Suppressor macrophage (primary cell): ENCODE measurements at places on chromosomes 12 and 14.

- DNase-seq: no peak
Observed at GRCh38 chr12:58452546-58452945, 467.8 kb downstream of the LRIG3 start.

- DNase-seq: no peak
Observed at GRCh38 chr12:29869946-29870345, 86.2 kb upstream of the TMTC1 start.

DNA sequence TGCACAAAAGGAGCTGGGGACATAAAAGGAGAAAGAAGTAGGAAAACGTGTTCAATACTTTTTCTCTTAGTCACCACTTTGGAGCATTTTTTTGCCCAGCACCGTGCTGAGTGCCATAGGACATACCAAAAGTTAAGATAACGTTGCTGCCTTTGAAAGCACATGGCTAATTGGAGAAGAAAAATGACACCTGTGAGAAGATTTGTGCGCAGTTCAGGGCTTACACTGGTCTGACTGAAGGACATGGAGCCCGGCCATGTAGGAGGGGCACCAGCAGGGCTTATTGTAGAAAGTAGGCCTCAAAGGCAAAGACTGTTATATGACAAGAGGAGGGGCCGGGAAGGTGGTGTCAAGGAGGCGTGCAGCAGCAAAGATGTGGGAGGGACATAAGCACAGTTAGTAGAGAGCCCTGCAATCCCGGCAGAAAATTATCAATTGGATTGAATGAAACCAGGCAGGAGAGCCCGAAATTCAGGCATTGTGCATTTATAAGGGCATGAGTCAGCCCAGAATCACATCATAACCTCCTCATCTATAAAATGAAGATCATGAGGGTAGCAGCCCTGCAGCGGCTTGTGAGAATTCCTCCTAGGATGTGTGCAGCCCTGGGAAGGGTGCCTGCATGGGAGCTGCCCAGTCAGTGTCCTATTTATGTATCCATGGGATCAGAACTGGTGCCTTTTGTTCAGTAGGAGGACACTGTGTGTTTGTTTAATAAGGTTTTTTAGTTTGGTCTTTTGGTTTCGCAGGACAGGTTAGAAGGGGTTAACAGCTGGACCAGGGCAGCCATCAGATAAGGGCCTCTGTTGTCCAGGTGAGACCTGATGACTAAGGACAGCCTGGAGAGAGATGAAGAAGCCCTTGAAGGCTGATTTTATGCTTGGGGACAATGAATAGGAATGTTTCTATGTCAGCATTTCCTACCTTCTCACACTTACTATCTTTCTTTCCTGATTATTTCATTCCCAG, 122.4 kb downstream of the GPR135 start:
- DNase-seq: no peak

DNA sequence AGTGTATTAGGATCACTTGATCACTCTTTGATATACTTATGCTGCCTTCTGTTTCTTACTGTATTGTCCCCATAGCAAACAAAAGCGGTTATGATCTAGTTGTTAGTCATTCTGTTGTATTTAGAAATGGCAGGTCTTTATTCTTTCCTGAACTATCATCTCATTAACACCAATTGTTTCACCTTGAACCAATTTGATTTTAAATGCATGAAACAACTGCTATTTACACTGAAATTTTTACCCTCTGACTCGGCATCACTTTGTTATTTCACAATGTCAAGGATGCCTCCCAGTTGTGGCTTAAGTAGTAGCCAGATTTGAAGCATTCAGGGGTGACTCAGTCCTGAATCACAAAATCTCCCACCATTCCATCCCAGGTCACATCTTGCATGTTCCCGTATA, 303.5 kb downstream of the EGLN3 start:
- no peak for DNase-seq

DNA sequence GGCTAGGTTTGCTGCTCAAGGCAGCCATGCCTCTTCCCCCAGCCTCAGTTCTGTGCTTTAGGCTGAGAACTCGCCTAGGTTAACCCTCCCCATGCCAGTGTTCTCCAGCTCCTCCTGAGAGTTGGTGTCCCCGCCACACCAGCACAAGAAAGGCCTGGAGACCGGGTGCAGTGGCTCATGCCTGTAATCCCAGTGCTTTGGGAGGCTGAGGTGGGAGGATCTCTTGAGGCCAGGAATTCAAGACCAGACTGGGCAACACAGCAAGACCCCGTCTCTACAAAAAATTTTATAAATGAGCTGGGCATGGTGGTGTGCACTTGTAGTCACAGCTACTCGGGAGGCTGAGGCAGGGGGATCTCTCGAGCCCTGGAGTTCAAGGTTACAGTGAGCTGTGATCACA, 10.2 kb downstream of the RIN3 start:
- DNase-seq: no peak

- peak; percentile 59 for DNase-seq
Observed at GRCh38 chr12:124477107-124477915, 90.1 kb downstream of the NCOR2 start.

DNA sequence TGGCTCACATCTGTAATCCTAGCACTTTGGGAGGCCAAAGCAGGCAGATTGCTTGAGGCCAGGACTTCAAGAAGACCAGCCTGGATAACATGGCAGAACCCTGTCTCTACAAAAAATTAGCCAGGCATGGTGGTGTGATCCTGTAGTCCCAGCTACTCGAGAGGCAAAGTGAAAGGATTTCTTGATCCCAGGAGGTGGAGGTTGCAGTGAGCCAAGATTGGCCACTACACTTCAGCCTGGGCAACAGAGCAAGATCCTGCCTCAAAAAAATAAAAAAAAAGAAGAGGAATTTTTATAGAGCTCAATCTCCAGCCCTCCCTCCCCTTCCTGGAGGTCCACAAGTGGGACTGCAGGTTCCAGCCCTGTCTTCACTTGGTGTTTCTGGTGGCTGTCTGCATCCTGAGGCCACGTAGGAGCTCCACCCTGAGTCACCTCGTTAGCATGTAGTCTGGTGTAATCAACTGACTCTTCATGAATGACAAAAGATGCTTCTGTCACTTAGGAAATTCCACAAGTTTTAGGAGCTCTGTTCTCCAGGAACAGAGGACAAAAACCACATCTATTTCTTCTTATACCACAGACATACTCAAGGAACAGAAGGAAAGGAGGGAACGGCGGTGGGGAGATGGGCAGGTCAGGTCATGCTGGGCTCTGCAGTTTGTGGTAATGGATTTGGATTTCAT, 16.2 kb downstream of the CCDC62 start:
- DNase-seq: no peak

- DNase-seq: peak; percentile 26
Observed at GRCh38 chr12:107843351-107844311, 69.1 kb downstream of the ASCL4 start.

- DNase-seq: peak; percentile 28
Observed at GRCh38 chr14:78848234-78848820, 678.2 kb downstream of the NRXN3 start.

DNA sequence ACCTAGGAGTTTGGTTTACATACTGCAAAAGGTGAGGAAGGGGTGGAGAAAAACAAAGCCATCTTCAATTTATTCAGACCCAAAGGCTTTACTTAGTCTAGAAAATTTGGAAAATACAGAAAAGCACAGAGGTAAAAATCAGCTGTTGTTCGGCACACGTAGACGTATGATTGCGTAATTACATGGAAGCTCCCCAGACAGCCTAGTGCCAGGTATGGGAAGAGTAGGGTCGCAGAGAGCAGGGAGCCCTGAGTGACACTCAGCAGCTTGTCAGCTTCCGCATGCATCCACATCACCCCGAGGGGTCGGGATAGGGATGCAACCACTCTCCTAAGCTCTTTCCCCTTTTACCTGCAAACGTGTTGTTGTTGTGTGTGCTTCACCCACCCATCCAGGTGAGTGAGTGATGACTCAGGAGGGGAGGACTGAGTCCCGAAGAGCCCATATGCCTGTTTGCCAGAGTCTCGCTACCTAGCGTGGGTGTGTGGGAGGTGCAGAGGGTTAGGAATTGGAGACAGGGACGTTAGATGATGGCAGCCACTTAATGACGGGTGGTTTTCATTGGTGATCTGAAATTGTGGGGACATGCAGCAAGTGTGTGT, 20.1 kb downstream of the PIWIL1 start:
- no peak for DNase-seq

- no peak for DNase-seq
Observed at GRCh38 chr12:31807773-31808097, 78.9 kb upstream of the AMN1 start.

DNA sequence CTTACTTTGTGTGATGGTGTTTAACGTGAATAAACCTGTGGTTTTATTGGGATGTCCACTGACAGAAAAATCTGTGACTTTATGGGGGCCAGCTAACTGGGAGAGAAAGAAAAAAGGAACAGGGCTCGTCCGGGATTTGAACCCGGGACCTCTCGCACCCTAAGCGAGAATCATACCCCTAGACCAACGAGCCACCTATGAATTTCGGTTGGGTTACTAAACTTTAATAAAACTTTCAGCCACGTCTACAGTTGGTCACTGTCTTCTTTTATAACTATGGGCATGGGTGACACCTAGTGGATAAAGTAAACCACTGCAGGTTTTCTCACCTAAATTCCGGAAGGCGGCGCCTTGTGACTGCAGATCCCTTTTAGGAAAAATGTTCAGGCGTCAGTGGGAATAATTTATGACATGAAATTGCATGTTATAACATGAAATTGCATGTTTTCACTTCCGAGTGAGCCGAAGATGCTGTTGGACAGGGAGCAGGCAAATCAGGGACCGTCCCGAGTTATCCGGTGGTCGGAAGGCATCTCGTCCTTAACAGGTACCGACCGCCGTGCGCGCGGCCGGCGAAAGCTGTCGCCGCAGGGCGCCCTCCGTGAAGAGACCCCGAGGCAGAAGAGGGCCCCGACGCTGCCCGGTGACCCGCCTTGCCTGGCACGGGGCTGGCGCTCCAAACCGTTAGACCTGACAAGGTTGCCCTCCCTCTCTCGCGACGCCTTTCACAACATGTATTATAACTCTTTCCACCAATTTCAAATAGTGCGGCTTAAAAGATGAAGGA, 18.2 kb upstream of the RNASE12 start:
- peak; percentile 90 for DNase-seq

DNA sequence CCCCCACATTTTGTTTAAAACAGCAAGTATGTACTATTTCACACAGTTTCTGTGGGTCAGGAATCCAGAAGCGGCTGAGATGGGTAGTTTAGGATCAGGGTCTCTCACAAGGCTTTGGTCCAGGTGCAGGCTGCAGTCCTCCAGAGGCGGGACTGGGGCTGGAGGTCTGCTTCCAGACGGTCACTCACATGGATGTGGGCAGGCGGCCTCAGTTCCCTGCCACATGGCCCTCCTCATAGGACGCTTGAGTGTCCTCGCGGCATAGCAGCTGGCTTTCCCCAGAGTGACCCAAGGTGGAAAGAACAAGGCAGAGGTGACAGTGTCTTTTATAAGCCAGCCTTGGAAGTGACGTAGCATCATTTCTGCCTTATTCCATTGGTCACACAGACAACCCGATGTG, 7.9 kb upstream of the C1RL start:
- no peak for DNase-seq

DNA sequence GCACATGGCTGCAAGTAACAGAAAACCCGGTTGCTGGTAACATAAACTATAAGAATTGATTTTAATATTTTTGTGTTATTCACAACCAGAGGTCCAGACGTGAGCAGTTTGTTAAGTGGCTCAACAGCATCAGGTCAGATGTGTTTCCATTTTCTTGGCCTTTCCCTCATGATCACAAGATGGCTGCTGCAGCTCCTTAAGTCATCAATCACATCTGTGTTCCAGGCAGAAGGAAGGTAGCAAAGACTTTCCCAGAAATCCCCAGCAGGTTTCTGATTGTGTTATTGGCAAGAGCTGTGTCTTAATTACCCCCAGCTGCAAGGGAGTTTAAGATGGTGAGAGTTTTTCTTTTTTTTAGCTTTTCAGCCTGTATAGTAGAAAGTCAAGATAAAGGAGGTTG, 40.4 kb upstream of the MYL2 start:
- DNase-seq: no peak

DNA sequence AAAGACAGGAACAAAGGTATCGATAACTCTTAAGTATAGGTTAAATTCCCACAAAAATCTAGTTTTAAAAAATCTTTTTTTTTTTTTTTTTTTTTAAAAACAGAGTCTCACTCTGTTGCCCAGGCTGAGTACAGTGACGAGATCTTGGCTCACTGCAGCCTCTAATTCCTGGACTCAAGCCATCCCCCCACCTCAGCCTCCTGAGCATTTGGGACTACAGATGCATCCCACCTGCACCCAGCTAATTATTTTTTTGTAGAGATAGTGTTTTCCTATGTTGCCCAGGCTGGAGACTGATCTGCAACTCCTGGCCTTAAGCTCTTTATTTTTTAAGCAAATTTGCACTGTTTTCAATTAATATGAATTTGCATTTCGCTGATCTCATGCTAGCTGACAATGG, 9.8 kb downstream of the PSEN1 start:
- DNase-seq: no peak

DNA sequence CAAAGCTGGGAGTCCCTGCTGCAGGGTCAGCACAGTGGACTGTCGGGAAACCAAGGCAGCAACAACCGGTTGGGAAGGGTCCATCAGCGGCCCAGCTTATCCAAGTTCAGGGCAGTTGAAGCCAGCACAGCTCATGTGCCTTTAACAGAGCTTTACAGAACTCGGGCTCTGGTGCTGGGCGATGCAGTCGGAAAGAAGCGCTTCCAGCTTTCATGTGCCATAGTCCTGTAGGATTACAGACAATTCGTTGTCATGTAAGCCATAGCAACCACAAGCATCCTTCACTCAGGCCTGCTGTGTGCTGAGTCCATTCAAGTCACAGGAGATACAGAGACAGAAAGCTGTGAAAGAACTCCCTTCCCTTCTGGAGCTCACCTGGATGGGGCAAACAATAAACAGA, 3.5 kb upstream of the FAM181A start:
- no peak for DNase-seq

GRCh38 chr12:28974166-28974565, 174.9 kb upstream of the FAR2 start:
- DNase-seq: no peak

DNA sequence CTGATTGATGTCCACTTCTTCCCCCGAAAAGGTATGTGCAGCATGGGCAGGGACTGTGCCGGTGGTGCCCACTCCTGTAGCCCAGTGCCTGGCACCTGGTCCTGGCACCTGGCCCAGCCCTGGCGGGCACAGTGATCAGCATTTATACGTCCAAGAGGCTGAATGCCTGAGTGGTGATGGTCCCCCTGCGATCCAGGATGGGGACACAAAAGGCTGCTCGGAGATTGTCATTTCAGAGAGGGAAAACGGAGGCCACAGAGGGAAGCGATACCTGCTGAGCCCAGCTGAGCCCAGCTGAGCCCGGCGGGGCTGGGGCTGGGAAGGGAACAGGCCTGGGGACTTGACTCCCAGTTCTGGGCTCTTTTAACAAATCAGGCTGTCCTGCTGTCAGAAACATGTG, 55.8 kb downstream of the PRIMA1 start:
- DNase-seq: no peak

DNA sequence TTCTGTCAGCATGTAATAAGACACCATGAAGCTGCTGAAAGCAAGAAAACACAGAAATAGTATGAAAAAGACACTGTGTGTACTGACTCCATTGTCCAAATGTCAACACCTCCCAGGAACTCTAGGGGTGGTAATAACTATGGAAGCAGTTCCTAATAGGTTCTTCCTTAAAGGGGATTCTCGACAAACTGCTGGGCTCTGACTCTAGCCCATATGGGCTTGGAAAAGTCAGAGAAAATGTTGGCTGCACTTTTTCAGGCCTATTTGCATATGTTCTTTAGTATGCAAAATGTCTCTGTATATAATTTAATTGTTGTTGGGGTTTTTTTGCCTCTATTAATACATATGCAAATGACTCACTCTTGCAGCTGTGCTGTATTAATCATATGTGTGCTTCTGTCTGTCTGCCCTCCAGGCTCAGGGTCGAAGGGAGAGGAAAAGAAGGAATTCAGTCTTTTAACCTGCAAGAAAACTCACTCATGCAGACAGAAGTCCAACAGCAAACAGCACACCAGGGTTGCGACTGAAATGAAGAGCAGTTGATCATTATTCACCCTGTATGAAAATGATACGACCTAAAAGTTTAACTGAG, 317.6 kb downstream of the SOX5 start:
- DNase-seq: no peak
